ENCODE measurements at places on chromosomes 13 and 19.

DNA sequence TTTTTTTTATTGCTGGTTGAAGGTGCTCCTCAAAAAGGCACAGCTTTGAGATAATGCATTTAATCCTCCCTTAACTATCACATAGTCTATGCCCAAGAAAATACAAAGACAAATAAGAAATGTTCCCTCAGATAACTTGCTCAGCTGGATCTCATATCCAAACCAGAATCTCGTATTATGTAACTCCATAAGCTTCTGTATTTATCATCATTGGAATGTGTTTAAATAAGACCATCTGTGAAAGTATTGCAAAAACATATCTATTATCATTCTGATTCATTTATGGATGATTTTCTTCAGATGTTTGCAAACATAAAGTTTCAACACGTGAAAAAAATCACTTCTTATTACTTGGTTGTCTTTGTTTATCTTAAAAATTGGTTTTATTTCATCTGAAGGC lies 190.9 kb downstream of the IRS2 start:
- no peak for DNase-seq

GRCh38 chr13:60701895-60702294 lies 304.9 kb downstream of the TDRD3 start:
- no peak for DNase-seq

GRCh38 chr13:42760951-42761350 lies 20.4 kb upstream of the FAM216B start:
- no peak for DNase-seq

DNA sequence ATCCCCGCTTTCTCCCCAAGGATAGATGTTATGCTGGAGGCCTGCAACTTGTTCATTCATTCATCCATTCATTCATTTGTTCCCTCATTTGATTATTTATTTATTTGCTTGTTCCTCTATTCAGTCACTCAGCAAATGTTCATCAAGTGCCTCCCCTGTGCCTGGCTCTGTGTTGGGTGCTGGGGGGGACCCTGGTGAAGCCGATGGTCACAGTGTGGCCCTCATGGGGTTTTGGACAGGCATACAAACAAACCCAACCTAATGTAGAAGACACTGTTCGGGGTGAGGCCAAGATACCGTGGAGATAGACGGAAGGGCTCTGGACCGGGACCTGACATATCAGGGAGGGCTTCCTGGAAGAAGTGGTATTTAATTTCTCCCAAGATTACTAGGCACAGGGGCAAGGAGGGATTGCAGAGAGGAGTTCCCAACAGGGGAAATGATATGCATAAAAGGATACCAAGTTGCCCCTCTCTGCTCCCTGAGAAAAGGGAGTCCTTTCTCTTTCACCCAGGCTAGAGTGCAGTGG lies 58.1 kb downstream of the ZNF536 start:
- no peak for DNase-seq

DNA sequence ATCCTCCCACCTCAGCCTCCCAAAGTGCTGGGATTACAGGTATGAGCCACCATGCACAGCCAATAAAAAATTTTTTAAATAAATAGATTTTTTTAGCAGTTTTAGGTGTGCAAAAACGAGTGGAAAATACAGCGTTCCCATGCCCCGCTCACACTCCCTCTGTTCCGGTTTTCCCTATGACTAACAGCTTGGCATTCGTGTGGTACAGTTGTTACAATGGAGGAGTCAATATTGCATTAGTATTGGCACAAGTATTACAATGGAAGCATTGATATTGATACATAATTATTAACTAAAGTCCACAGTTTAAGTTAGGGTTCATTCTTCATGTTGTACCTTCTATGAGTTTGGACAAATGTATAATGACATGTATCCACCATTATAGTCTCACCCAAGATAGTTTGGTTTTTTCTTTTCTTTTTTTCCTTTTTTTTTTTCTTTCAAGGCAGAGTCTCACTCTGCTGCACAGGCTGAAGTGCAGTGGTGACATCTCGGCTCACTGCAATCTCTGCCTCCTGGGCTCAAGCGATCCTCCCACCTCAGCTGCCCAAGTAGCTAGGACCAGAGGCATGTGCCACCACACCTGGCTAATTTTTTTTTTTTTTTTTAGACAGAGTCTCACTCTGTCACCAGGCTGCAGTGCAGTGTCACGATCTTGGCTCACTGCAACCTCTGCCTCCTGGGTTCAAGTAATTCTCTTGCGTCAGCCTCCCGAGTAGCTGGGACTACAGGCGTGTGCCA lies 15.4 kb upstream of the RAB20 start:
- DNase-seq, result no peak

DNA sequence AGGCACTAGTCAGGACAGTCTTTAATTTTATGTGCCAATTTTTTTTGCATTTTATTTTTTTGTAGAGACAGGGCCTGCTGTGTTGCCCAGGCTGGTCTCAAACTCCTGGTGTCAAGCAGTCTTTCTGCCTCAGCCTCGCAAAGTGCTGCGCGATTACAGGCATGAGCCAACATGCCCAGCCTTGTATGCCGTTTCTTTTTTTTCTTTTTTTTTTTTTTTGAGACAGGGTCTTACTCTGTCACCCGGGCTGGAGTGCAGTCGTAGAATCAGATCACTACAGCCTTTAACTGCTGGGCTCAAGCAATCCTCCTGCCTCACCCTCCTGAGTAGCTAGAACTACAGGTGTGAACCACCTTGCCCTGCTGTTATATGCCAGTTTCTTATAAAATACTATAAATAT lies 26.4 kb downstream of the BORA start:
- no peak for DNase-seq

GRCh38 chr13:106096661-106097092 lies 438.8 kb downstream of the EFNB2 start:
- DNase-seq, result no peak

DNA sequence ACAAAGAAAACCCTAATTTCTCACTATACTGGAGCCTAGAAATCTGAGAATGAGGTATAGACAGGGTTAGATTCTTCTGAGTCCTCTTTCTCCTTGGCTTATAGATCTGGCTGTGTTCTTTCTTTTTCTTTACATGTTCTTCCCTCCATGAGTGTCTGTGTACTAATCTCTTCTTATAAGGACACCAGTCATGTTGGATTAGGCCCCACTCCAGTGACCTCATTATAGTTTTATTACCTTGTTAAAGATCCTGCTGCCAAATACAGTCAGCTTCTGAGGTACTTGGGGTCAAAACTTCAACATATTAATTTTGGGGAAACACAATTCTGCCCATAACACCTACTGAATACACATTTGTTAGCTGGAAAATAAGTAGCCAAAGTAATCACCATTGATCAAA lies 302.6 kb downstream of the PCDH9 start:
- no peak for DNase-seq

- DNase-seq, result no peak
These were observed 21.8 kb upstream of the OR10H1 start for GRCh38 chr19:15837221-15837731.

DNA sequence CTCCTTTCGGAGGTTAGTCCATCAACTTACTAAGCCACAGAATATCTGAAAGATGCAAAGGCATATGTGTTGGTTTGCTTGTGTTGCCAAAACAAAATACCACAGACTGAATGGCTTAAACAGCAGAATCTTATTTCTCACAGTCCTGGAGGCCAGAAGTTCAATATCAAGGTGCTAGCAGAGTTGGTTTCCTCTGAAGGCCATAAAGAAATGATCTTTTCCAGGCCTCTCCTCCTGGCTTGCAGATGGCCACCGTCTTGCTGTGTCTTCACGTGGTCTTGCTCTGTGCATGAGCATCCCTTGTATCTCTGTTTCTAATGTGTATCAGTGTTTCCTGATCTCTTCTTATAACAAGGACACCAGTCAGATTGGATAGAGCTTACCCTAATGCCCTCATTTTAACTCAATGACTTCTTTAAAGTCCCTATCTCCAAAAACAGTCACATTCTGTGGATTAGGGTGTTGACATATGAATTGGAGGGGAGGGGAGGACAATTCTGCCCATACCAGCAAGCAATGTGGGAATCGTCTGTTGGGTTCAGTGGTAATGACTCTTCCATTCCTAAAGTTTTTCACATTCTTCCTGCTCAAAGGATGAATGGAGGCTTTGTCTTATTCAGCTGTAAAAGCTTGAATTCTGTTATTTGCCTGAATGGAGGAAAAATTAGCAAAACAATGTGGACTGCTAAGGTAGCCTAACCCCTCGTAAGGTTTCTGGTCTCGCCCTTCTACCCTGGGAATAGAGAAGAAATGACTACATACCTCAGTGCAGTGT lies 715.7 kb downstream of the DIAPH3 start:
- no peak for DNase-seq

GRCh38 chr19:53696951-53697350 lies 65.2 kb downstream of the DPRX start:
- no peak for DNase-seq

DNA sequence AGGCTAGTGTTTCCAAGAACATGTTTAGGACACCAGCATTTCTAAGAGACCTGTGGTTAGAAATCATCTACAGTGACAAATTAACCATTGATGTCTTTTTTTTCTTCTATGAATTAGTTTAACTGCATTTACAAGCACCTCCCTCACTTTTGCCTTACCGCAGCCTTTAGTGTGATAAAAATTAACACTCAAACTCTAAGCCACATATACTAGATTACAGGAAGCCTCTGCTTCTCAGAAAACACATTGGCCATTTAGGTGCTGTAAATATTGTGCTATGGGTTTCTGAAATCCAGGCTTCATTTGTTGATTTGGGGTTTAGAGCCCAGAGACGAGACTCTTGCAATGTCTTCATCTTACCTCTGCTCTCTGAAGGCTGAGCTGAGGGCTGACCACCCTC lies 34.6 kb upstream of the OLFM4 start:
- no peak for DNase-seq

DNA sequence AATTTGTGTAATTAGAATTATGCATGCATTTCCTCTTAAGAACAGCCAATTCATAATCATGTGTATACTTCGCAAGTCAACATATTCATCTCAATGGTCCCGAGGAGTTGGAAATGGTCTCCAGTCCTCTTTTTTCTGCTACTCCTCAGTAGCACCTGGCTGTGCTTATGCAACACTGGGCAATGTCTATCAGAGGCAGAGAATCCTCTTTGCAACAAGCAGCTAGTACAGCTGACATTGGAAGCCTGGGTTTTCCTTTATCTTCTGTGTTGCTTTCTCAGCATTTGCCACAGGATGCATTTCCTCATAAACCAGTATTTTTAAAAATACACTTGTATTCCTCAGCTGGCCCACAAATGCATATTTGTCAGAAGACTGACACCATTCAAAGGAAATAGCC lies 405.3 kb upstream of the GPC6 start:
- DNase-seq, result no peak

GRCh38 chr13:110209950-110210603 lies 96.9 kb downstream of the COL4A1 start:
- no peak for DNase-seq

GRCh38 chr19:42270346-42271044 lies 1.4 kb downstream of the CIC start:
- DNase-seq, result peak; percentile 81

GRCh38 chr13:50576156-50576555 lies 267.3 kb downstream of the DLEU7 start:
- DNase-seq, result no peak

DNA sequence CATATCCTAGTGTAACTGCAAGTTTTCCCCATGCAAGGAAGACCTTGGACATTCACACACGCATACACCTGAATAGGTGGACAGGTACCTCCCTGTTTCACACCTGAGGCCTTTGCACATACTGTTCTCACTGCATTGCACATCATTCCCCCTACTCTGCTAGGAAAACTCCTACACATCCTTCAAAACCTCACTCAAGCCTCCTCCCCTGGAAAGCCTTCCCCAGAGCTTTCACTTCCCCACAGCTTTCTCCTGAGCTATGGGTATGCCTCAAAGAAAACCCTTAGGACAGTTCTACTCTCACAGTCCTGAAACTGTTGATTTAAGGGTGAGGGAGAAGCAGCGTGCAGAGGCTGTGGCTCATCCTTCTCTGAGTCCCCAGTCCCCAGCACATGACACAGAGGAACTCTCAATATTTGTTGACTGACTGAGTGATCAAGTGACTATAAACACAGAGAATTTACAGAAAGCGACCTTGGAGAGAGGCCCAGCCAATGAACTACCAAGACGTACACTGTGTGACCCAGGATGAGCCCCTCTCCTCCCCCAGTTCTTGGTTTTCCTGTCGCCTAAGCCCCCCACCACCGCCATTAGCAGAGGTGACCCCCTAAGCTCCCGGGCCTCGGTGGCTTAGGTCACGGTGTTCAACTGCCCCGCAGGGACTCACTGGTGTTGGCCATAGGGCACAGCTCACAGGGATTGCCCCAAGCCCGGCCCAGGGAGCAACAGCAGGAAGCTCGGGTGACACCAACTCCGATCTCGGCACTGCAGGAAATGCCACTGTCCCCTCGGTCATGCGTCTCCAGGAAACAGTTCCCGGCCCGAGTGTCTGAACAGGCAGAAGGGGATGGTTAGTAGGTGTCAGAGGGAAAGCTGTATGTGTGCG lies 40.6 kb downstream of the FBN3 start:
- no peak for DNase-seq

DNA sequence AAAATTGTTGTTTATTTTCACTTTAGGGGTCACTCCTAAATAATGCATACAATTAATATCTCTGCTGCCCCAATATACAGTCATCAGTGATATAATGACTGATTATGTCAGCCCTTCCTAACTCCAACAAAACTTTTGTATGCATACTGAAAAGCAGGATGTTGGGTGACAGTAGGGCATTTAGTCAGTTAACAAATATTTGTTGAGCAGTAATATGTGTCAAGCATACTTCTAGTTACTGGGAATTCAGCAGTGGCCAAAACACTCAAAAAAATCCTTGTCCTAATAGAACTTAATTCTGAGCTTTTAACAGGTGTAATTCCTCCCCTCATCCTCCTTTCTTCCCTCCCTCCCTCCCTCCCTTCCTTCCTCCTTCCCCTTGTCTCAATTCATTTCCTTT lies 560.7 kb upstream of the KLHL1 start:
- DNase-seq, result no peak

DNA sequence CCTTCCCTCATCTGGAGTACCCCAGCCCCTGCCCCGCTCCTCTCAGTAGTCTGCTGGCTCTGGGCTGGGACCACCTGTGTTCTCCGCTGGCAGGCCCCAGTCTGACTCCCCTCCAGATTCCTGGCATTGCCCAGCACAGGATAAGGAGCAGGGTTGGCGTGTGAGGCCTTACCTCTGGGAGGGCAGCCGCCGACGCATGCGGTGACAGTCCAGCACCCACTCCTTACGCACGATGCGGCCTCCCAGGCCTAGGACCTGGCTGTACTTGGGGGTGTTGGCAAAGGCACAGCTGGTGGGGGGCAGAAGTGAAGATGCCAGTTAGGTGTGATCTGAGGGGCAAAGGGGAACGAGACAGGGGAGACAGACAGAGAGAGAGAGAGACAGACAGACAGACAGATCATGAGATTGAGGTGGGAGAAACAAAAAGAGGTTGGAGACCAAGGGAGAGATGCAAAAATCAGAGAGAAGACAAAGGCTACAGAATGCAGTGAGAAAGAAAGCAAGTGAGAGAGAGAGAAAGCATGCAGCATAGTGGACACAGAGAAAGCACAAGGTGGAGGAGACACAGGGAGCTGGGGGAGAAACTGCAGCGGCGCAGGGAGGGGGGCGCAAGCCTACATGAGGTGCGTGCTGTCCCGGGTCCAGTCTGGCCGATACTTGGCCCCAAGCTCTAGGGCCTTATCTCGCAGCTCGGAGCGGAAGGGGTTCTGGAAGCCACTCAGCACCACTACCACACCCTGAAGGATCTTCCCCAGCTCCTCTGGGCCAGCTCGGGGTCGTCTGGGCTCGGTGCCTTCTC lies 18.6 kb downstream of the ZNF575 start:
- no peak for DNase-seq

GRCh38 chr13:82698941-82699340 lies 1183.3 kb downstream of the SLITRK1 start:
- no peak for DNase-seq

- no peak for DNase-seq
These were observed 43.8 kb upstream of the GRTP1 start for GRCh38 chr13:113407531-113408393.

GRCh38 chr19:11208561-11209471 lies 11.5 kb upstream of the KANK2 start:
- peak; percentile 31 for DNase-seq

All from suppressor macrophage treated with lipopolysaccharide for 1 hour (primary cell).